ENCODE measurements at places on chromosomes 5 and 9.

DNA sequence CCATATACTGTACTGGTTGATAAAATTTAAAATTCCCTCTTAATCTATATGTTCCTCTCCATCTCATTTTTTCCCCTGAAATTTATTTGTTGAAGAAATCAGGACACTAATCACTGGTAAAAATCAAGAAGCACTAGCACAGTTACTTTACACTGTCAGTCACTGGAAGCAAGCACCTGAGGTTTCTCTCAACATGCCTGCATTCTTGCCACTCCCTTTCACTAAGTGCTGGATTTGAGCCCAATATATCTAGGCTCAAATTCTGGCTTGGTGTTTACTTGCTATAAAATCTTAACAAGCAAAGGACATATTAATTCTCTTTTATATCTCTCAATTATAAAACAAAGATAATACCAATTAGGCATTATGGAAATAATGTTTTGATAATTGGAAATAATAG is 58.6 kb downstream of the DIAPH1 start:
- no peak for DNase-seq

- no peak for DNase-seq
Observed at GRCh38 chr5:76114179-76114851, 31.1 kb downstream of the SV2C start.

DNA sequence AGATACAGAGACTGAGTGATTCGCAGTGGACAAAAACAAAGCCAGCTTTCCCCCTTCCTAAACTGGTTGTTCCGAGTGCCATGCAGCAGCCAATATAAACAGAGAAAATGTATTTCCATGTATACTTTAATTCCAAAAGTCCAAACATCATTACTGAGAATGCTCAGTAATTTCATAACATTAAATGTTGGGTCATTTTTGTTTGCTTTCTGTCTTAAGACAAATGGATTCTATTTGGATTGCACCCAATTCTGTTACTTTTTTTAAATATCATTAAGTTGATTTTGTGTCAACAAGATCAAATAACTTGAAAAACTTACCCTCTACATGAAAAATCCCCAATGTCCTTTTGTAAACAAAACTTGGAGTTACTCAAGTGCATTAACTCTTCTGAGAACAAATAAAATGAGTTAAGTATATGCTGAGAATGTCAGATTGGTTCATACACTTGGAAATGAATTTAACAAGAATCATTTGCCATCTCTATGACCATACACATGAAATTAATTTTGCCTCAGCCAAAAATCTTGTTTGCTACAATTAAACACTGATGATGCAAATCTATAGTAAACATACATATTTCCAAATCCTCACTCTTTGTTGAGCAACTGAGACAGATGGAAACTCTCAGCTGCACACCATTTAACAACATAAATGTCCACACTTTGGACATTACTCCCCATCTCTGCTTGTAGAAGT is 19.4 kb downstream of the LURAP1L start:
- DNase-seq, result no peak

DNA sequence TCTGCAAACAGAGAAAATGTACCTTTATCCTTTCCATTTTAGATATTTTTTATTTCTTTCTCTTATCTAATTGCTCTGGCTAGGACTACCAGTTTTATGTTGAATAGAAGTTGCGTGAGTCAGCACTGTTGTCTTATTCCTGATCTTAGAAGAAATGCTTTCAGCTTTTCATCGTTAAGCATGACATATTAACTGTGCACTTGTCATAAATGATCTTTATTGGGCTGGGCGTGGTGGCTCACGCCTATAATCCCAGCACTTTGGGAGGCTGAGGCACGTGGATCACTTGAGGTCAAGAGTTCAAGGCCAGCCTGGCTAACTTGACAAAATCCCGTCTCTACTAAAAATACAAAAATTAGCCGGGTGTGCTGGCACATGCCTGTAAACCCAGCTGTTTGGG is 8.2 kb upstream of the ECM2 start:
- DNase-seq, result no peak

DNA sequence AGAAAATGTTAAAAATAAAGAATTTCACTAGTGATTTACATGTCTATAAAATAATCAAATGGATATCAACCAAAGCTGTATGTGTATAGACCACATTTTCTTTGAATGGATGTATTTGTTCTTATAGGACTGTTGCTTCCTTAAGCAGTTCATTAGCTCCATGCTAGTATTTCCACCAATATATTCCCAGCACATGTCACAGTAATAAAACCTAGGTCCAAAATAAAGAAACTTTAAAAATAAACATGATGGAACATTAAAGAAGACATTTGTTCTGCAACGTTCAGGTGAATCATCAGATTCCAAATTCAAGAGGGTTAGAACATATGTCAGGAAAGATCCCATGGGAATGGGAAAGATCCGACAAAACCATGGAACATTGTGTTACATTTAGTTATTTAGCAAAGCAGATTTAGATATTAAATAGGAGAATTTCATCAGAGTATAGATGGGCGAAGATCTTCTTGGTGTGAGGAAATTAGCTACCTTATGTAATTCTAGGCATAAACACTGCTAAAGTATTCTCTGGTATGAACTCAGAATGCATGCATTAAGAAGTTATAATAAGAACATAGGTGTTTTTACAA is 490.7 kb downstream of the CDH18 start:
- DNase-seq, result no peak

- DNase-seq, result no peak
Observed at GRCh38 chr9:136804509-136805206, 3.1 kb upstream of the RABL6 start.

- DNase-seq, result no peak
Observed at GRCh38 chr5:10624679-10625078, 60.8 kb downstream of the ANKRD33B start.

DNA sequence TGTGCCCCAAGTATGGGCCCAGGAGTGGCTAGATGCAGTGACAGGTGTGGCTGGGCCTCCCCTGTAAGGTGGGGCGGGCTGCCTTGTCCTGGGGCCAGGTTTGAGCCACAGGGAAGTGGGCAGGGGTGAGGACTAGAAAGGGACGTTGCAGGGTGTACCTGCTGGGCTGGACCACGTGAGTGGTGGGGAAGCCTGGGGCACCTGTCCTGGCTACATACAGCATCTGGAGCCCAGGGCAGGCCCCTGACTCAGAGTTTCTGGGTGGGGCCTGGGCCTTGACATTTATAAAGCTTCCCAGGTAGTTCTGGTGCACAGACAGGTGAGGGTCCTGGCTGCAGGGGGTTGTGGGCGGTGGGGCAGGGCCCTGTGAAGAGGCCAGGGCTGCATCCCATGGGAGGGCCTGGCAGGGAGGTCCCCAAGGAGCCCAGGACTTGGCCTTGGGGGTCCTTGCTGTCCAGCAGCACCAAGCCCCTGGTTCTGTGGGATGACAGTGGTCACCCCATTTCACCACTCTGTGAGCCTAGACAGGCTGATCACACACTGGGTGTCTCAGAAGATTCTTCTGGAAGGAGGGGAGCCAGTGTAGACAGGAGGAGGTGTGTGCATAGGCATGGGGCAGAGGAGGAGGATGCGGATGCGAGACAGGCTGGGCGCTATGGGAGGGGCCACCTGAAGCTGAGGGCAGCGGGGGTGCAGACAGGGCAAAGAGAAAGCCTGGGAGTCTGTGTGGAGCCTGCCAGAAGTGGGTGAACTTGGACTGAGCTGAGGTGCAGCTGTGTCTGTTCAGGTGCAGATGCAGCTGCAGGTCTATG is 94.0 kb downstream of the PHF2 start:
- DNase-seq, result no peak

- no peak for DNase-seq
Observed at GRCh38 chr9:35220659-35221338, 59.0 kb downstream of the UNC13B start.

DNA sequence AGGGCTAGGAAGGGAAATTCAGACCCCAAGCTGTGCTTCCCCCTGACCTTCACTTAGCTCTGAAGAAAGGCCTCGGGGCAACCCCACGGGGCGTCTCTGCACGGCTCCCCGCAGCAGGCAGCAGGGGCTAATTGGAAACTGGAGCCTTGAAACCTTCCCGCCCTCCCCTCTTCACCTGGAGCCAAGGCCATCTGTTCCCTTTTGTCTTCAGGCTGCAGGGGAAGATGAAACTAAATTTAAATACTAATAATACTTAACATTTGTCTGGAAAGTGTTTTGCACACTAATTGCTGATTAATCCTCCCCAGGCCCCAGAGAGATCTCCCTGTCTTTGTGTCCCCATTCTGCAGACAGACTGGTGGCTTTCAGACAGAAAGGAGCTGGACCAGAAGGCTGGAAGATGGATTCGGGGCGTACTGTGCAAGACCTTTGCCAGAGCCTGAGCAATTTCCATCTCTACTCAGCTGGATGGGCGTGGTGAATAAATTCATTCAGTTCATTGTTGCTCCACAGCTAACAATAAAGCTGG is 34.1 kb upstream of the CPLX2 start:
- no peak for DNase-seq

GRCh38 chr5:142861011-142861410 is 90.8 kb downstream of the ARHGAP26 start:
- no peak for DNase-seq

- no peak for DNase-seq
Observed at GRCh38 chr5:115433918-115434317, 110.7 kb downstream of the FEM1C start.

DNA sequence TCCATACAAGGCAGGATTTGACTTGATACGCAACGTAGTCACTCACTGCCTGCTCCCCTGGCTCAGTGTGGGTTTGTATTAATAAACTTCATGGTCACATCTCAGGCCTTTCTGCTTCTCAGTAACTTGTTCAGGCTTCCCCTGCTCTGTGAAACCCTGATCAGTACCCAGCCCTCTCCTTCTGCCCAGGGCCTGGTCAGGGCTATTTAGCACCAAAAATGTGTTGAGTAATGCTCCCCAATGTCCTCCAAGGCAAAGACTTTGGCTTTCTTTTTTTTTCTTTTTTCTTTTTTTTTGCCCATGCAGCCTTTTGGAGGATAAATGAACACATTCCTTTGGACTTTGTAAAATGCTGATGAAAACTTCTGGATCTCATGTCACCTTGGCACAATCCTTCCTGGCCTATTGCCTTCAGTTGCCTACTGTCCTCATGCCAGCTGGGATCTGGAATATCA is 399.2 kb upstream of the KLF4 start:
- no peak for DNase-seq

DNA sequence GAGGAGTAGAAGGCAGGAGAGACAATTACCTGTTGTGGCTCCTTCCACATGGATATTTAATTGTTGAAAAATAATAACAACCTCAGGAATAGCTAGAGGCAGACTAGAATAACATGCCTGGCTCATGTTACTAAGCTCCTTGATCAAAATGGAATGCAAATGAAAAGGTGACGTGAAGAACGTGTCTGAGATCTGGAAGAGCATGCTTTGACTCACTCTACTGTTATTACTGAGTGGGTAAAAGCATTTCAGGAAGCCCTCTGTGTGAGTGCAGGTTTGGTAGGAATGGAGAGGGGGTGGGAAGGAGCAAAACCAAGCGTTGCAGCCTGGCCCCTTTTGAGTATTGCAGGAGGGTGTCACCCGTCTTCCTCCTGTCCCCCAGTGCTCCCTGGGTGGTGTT is 84.8 kb downstream of the EQTN start:
- no peak for DNase-seq

GRCh38 chr5:42499016-42499415 is 75.8 kb downstream of the GHR start:
- DNase-seq, result no peak

DNA sequence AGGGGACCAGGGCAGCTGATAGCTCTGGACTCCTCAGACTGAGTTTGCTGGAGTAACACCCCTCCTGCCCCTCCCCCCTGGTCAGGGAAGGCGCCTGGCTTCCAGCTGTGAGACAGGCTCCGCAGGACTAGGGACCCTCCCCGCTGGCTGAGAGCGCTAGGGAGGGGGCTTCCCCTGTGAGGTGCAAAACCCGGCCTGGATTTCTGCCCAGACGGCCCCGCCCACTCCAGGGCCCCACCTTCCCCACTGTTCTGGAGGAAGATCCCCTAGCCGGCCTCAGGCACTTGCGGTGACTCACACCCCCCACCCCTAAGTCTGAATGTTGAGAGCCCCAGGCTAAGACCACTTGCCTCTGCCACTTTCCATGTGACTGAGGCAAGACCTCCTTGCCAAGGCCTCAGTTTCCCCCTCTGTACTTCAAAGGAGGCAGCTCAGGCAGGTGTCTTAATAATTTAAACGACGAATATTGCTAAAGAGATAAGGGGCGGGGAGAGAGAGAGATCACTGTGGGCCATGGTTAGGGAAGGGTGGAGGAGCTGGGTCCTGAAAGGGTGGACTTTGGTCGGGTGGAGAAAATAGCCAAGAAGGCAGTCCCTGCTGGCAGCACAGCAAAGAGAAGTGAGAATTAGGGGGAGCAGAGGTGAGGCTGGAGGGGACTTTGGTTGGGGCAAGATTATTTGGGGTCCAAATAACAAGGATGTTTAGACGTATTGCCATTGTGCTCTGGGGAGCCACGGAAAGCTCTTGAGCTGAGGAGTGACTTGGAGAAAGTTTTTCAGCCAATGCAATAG is 1.0 kb upstream of the DAB2IP start:
- peak; percentile 27 for DNase-seq

- DNase-seq, result no peak
Observed at GRCh38 chr5:5315068-5315980, 107.2 kb upstream of the ICE1 start.

DNA sequence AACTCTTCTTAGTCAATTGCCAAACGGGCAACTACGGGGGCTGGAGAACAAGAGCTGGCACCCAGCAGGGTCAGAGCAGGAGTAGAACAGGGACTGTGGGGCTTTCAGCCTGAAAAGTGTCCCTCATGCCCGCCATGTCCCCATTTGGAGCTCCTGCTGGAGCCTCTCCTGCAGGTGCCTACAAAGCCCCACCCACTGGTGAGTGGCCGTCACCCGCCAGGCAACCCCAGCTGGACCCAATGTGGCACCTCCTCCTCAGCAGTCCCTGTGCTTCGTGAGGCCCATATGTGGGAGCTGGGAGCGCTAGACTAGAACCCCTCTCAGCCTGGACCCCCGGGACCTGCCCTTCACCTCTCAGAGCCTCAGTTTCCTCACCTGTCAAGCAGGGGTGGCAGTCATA is 40.9 kb downstream of the VAV2 start:
- DNase-seq, result no peak

GRCh38 chr5:1134478-1134877 is 22.6 kb upstream of the SLC12A7 start:
- DNase-seq, result no peak

DNA sequence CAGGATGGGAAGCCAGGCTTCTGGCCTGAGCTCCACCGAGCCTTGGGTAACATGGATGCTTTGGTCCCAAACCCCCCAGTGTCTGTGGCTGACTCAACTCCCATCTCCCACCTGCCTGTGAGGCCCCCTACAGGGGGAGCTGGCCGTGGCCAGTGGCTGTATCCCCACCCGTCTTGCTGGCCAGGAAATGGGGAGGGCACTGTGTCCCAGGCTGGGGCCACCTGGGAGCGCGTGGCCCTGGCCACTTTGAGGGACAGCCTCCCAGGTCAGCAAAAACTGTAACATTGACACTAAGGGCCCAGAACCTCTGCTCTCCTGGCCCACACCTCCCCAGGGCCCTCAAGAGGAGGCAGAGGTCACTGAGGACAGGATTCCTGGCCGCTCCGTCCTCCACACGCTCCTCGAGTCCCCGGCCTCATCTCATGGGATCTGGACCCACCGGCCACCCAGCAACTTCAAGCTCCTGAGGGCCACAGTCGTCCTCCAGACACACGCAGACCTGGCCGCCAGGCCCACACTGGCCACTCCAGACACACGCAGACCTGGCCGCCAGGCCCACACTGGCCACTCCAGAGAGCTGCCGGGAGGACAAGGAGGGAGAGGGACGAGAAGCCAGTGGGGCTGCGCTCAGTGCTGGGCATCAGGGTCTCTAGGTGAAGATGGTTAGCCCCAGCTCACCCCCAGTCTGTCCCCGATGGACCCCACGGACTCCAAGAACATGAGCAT is 44.2 kb downstream of the DBH start:
- DNase-seq, result no peak

- no peak for DNase-seq
Observed at GRCh38 chr9:36126016-36126730, 10.4 kb upstream of the GLIPR2 start.

Data from activated T-cell treated with anti-CD3 and anti-CD28 coated beads for 48 hours (primary cell).